ENCODE measurements at places on chromosomes 6 and 20.

DNA sequence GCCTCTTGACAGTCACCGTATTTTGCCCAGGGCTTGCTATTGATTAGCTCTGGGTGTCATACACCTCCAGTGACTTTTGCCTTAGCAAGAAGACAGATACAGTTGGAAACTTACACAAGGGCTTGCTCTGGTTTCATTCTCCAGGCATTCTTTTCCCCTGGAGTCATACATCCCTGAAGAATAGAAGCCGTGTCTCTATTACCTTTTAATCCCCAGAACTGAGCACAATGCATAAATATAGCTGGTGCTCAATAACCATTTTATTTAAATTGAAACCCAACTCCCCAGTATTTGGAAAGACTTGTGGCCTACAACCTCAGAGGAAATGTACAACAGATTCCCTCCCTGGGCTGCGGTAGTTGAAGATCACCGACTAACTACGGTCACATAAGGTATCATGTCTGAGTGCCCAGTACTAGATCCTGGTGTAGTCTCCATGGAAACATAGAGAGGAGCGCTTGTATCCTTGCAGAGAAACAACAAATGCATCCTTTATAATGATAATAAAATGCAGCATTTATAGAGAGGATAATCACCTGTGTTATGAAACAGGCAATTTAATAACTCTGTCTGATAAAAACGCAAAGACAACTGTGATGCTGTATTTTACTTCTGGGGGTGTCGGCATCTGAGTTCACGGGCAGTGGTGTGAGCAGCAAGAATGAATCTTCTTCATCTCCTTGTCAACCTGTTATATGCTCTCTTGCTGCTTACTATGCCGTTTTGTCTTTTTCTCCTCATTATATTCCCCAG is 401.2 kb upstream of the AGPAT4 start:
- no peak for DNase-seq

- DNase-seq: no peak
Measured at GRCh38 chr6:15293674-15294073, 47.8 kb downstream of the JARID2 start.

- DNase-seq: no peak
Measured at GRCh38 chr6:747921-748320, 55.0 kb upstream of the EXOC2 start.

GRCh38 chr6:151275566-151275965 is 35.8 kb downstream of the AKAP12 start:
- DNase-seq: no peak

GRCh38 chr6:31821301-31822035 is 6.1 kb upstream of the HSPA1B start:
- no peak for DNase-seq

- no peak for DNase-seq
Measured at GRCh38 chr6:147054158-147054557, 150.1 kb upstream of the STXBP5 start.

DNA sequence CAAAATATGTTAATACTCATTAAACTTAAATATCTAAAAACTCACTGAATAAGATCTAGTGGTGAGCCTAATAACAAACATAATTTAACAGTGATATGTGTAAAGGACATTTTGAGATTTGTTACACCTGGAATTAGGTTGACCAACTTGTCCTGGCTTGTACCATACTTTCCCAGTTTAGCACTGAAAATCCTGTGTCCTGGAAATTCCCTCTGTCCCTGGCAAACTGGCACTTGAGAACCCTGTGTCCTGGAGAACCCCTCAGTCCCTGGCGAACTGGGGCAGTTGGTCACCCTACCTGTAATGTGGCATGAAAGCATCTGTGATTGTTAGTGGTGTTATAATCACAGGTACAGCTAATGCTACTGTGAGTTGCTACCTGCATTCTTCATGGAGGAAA is 6.9 kb upstream of the PRND start:
- DNase-seq: no peak

All from NCI-H345 (cell line).